ENCODE measurements at places on chromosomes 5 and 9.

DNA sequence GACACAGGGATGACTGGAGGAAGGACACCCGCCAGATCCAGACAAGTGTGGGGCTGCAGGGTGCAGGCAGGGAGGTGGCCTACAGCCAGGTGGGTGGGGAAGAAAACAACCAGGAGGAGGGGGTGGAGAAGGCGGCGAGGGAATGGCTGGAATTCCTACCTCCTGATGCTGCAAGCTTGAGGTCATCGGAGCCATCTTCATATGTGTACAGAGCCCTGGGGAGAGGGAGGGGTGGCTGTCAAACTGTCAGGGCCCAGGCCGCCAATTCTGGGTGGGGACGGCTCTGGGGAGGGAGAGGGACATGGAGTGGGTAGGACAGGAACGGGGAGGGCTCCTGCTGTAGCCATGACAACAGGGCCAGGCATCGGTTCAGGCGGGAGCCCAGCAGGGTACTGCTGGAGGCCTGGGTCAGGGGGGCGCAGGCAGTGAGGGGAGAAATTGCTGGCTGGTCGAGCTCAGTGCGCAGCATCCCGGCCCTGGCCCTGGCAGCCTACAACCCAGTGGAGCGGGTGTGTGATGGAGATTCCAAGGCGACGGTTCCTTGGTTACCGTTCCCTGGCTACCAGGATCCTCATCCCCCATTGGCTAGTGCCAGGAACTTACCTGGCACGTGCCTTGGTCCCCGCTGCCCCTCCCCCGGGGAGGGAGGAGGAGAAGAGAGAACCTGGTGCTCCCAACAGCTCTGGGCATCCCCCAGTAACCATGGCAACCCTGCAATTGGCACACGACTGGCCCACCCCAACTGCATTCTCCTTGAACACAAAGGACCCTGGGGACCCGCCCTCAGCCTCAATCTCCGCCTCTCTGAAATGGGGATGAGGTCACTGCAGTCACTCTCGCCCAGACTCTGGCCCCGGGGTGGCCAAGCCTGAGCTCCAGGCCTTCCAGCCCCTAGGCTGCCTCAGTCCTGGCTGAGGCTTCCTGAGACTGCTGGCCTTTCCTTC, 4.5 kb downstream of the DBN1 start:
- no peak for DNase-seq

DNA sequence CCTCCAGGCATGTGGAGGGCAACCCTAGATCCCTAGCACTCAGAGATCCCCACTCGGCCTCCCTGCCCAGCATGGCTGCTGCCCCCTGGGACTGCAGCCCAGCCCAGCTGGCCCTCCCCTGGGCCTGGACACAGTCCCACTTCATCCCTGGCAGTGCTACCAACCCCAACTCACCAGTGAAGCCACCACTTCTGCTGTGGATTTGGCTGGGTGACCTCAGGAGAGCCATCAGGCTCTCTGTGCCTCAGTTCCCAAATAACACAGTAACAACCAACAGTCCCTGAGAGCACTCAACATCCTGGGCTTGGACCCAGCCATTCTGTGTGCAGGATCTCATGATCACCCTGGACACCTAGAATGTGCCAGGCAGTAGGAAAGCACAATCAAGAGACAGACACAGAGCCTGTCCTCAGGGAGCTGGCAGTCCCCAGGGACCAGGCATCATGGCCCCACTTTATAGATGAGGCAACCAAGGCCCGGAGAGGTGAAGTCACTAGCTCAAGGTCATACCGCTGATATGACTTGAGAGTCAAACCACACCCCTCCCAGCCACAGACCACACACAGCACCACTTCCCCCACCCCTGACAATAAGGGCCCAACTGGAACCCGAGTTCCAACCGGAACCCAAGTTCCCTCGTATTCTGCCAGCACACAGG, 4.7 kb upstream of the PSMB7 start:
- DNase-seq = no peak

GRCh38 chr9:134666831-134667230, 25.2 kb downstream of the COL5A1 start:
- no peak for DNase-seq

GRCh38 chr9:23563517-23563916, 262.5 kb downstream of the ELAVL2 start:
- DNase-seq = no peak

DNA sequence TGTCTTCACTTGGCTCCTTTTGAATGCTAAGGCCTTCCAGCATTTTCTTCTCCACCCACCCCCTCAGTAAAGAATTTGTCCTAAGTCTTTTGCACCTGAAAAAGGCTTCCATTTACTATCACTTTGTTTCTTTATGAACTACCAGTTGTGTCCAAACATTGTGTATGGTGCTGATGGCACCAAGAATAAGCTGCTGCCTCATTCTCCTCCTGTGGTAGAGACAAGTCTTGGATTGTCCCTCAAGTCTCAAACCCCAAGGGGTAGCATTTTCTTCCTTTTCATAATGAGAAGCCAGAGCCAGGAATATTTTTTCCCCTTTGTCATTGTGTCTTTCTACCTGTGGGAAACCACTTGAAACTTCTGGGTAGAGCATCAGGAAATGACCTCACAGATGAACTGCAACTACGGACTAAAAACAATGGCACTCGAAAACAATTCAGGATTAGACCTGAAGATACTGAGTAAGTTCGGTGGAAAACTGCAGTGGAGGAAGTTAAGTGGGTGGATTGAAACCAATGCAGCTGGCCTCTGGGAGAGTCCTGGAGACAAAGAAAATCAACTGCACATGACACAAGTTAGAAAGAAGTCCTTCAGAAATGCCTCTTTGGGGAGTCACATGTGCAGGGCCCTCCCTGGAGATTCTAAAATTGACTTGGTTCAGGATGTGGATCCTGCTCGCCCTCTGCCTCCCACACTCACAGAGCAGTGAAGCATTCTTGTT, 80.5 kb downstream of the SH3RF2 start:
- DNase-seq = no peak

GRCh38 chr5:155530046-155530445, 516.5 kb downstream of the KIF4B start:
- no peak for DNase-seq

DNA sequence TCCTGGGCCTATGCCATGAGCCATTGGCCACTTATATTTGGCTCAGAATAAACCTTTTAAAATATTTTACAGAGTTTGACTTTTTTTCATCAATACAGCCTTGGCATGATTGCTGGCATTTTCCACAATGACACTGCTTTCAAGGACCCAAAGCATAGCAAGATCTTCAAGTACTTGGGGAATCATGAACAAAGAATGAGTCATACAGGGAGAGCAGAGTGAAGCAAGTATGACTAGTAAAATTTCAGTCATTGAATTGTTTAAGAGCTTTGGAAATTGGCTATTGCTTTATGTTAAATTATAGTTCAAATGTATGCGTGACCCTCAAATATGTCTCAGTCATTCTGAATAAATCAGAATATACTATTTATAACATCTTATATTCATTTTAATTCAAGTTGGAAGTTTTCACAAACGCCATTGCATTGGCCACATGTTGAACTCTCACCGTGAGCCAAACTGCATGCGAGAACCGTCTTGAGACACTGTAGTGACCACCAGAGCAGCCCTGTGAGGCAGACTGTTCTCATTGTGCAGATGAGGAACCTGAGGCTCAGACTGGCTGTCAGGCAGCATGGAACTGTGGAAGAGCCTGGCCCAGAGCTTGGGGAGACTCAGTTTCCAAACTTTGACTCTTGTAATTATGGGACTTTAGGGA, 52.9 kb downstream of the GDNF start:
- DNase-seq = no peak

DNA sequence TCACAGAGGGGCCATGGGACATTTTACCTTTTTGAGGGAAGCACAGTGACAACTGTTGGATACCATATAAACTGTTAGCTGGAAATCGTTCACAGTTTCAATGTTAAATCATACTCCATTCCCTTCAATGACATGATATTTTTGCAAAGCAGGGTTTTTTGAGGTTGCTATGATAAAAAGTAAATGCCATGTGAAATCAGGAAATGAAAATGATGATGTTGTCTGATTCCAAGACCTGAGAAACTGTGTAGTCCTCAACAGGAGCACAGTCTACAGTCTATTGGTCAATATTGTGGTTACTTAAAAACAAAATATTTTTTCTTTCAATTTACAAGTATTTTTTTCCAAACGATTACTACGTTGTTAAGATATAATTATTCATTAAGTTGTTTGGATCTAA, 24.0 kb upstream of the ADAM19 start:
- no peak for DNase-seq

DNA sequence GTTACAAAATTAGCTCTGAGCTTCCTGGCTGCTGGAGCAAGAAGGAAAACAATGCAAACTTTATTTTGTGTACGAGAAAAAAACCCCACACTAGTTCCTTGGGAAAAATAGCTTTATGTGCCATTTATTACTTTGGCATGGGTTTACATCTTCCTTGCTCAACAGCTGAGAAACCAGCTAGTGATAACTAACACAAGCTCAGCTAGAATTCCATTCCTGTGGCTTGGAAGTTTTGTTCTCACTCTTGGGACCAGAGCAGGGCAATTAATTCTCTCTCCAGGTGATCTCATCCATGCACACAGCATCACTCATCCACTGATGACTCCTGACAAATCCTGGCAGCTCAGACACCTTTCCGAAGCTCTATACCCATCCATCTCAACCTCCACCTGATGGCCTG, 104.1 kb downstream of the CRB2 start:
- DNase-seq = no peak

GRCh38 chr9:88692827-88693226, 157.8 kb downstream of the NXNL2 start:
- DNase-seq = no peak

All from activated T-cell treated with anti-CD3 and anti-CD28 coated beads for 48 hours (primary cell).